ENCODE measurements at places on chromosomes 6 and 20. TPM values are rescaled to one million over a fixed set of nuclear protein-coding genes. Genes with fewer than 3 reads are reported as not detected.

Gene EGFL8
- 7.7 TPM for total RNA-seq

GRCh38 chr20:36467076-36467999 lies 74.0 kb upstream of the MYL9 start:
- DNase-seq, result peak; percentile 75

Gene TBX18
- 7.1 TPM for total RNA-seq

Gene SLC24A3
- total RNA-seq, result 0.62 TPM

Gene PTCRA
- total RNA-seq, result not detected

Gene SLC22A2
- total RNA-seq, result not detected

Gene AGPAT4
- 1.7 TPM for total RNA-seq

DNA sequence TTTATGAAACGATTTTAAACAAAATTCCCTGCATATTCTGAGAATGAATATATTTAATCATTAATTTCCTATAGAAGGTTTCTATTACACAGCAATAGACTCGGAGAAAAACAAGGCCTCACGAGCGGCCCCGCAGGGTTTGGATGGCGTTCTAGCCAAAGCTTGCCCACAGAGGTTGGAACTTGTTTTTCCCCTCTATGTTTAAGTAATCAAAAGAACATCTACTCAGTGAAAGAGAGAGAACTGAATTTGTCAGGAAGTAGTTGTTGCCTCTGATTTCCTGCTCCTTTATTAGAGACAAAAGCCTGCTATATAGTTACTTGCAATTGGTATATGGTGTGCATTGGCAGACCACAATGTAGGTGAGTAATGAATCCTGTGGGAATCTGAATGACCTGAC lies 82.1 kb upstream of the HEY2 start:
- no peak for DNase-seq

Gene SOBP
- total RNA-seq, result 15.3 TPM

Gene PKIB
- total RNA-seq, result 0.35 TPM

DNA sequence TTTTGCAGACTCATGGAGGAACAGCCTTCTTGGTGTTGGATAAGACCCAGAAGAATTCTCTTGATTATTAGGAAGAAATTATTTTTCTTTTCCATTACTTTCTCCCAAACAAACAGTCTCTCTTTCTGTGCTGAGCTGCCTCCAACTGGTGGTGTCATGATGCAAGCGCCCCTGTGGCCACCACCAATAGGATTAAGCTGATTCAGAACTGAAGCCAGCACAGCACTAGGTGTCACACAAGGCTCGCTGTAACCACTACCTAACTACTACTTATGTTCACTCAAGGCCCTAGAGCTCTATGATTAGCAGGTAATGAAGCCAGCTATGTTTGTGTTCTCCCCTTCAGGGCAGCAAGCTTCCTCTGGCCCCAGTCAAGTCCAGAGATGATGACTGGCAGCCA lies 123.4 kb downstream of the HTR1B start:
- DNase-seq, result peak; percentile 13

Gene CTCFL
- not detected for total RNA-seq

- no peak for DNase-seq
Observed at GRCh38 chr20:22914291-22914690, 120.8 kb upstream of the SSTR4 start.

Gene SLC12A5
- 1.3 TPM for total RNA-seq

Gene RSPH3
- 12.1 TPM for total RNA-seq

- DNase-seq, result no peak
Observed at GRCh38 chr20:49899541-49900383, 15.6 kb downstream of the SPATA2 start.

GRCh38 chr20:16390991-16391390 lies 182.3 kb downstream of the KIF16B start:
- no peak for DNase-seq

Gene HLA-F
- total RNA-seq, result 32.3 TPM

Gene ARMH2
- total RNA-seq, result not detected

Gene OPRM1
- total RNA-seq, result not detected

DNA sequence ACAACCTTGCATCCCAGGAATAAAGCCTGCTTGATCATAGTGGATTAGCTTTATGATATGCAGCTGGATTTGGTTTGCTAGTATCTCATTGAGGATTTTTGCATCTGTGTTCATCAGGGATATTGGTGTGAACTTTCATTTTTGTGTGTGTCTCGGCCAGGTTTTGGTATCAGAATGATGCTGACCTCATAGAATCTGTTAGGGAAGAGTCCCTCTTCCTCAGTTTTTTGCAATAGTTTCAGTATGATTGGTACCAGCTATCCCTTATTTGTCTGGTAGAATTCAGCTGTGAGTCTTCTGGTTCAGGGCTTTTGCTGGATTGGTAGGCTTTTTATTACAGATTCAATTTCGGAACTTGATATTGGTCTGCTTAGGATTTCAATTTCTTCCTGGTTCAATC lies 132.5 kb downstream of the ZFAND3 start:
- no peak for DNase-seq

Gene LRRN4
- total RNA-seq, result 0.99 TPM

GRCh38 chr6:157813750-157814455 lies 9.1 kb upstream of the SNX9 start:
- DNase-seq, result no peak

Gene CST9L
- not detected for total RNA-seq

Gene NR2E1
- not detected for total RNA-seq

DNA sequence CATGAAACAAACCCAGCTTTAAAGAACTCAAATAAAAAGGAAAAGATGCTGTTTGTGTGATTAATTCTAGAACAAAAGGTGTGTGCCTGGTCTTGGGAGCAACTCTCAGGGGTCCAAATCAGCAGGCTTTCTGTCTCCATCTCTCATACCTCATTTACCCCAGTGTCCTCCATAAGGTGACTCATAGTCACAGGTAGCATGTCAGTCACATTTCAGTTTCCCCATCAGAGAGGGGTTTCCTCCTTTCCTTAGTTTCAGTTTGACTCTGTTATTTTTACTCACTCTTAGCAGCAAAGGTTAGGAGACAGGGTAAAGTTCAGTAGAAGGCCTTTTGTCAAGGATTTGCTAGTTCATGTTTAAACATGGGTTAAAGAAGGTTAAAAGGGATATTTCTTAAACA lies 46.2 kb downstream of the OGFRL1 start:
- no peak for DNase-seq

GRCh38 chr20:25056690-25057233 lies 1.2 kb downstream of the ACSS1 start:
- peak; percentile 67 for DNase-seq

GRCh38 chr20:38932457-38933120 lies 6.4 kb downstream of the FAM83D start:
- DNase-seq, result no peak

DNA sequence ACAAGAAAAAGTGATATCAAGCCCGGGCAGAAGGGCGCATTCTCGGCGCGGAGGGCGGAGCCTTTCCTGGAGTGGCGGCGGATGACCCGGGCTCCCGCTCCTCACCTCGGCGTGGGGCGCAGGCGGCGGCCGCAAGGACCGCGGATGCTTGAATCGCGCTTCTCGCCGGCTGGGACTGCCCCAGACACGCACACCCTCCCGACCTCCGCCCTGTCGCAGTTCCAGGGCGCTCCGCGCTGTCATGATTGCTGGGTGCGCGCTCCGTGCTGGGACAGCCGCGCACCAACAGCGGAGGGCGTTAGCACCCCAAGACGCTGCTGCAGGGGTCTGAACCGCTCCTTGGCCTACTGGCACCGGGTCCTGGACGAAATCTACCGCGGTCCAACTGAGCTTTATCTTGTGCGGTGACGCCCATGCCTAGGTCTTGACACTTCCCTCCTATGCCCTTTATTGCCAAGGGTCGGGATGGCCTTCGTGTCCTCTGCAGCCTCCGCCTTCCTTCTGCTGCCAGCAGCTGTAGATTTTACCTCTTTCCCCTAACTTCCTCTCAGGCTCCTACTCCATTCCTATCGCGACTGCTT lies 43.3 kb downstream of the IRAK1BP1 start:
- DNase-seq, result peak; percentile 55

DNA sequence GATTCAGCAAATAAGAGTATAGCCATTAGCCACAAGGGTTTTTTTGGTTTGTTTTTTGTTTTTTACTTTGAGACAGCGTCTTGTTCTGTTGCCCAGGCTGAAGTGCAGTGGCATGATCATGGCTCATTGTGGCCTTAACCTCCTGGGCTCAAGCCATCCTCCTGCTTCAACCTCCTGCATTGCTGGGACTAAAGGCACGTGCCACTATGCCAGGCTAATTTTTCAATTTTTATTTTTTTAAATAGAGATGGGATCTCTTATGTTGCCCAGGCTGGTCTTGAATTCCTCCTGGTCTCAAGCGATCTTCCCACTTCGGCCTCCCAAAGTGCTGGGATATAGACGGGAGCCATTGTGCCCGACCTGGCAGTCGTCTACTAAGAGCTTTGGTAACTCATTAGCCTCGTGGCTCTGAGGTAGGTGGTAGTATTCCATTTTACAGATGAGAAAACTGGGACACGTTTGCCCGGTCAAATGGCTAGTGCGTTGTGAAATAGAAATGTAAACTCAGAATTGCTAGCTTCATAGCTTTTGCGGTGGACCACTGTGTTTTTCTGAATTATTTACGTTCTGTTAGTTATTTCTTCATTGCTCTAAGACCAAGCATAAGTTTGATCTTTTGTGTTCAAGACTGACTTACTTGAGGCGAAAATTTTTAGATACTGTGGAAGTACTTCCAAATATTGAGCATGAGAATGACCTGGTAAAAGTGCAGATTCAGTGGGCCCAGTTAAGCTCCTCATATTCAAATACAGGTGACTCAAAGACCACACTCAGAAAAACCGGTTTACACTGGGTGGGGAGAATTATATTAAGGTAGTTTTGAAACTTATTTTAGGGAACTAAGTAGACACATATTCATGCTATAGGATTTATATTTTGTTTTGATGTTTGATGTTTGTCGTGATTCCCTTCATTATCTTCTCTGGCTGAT lies 2.1 kb downstream of the PANK2 start:
- DNase-seq, result no peak

GRCh38 chr6:43898358-43899131 lies 128.5 kb downstream of the VEGFA start:
- no peak for DNase-seq

GRCh38 chr6:156026486-156027247 lies 571.0 kb upstream of the NOX3 start:
- no peak for DNase-seq

- no peak for DNase-seq
Observed at GRCh38 chr6:101083533-101084175, 202.5 kb upstream of the ASCC3 start.

DNA sequence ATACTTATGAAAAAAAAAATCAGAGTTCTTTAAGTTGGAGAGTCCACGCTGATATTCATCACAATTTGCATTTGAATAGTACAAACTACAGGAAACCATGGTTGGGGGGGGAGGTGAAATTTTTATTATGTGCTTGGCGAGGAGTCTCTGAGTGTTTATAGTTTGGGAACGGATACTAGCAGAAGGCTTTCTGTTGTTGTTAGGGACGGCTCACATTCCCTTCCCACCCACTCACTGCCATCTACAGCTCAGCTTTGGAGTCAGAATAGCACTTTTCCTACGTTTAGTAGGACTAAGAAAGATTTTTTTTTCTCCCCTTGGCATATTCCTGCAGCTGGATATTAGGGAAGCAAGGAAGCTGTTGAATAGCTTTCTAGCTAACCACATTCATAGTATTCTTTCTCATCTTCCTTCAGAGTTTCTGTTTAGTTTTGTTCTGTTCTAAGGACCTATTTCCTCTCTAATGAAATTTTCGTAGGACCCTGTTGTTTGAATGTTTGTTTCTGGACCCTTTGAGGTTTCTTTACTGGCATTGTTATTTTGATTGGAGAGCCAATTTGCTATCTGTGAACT lies 235.1 kb upstream of the ZNF217 start:
- DNase-seq, result no peak

DNA sequence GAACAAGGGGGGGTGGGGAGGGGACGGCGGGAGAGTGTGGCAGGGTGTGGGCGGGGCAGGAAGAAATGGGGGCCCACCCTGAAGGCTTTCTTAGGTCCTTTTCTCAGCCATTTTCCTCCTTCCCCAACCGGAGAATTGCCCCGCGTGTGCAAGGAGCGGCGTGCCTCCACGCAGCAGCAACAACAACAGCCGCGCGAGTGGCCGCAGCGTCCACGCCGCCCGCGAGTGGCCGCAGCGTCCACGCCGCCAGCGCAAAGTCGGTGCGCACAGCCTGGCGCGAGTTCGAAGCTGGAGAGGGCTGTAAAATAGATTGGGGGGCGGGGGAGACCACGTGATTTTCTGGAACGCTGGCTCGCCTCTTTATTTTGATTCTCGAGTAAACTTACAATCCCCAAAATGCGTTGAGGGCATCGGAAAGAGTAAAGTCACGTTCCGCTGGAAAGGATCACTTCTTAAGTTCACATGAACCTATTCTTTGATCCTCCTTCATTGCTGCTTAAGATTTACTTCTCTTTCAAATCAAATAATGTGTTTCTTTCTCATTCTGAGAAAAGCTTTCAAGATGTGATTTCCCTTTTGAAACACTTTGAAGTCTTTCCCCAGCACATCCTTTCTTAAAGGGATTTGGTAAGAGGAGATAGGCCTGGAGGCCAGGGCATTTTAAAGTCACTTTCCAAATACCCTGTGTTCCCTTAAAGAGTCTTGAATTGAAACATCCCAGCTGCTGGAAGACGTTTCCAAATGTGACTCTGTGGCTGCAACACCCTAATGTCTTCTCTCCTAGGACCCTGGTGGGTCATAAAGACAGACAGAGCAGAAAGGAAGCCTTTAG lies 66.7 kb upstream of the ZNF217 start:
- DNase-seq, result no peak

GRCh38 chr20:20638878-20639277 lies 73.6 kb downstream of the RALGAPA2 start:
- no peak for DNase-seq

GRCh38 chr6:26457264-26457805 lies 420 bp upstream of the BTN2A1 start:
- peak; percentile 30 for DNase-seq

- no peak for DNase-seq
Observed at GRCh38 chr6:124970243-124970642, 8.0 kb downstream of the RNF217 start.

Gene BPIFA1
- total RNA-seq, result not detected

Gene RAET1G
- 0.32 TPM for total RNA-seq

- DNase-seq, result no peak
Observed at GRCh38 chr20:34579979-34580940, 21.7 kb downstream of the MAP1LC3A start.

Measured in left ventricle myocardium superior (tissue), 1 donor.